ENCODE measurements at places on chromosomes 3 and 15.
A peak's percentile ranks its signal among the peaks of the same experiment; 100 is the strongest.

DNA sequence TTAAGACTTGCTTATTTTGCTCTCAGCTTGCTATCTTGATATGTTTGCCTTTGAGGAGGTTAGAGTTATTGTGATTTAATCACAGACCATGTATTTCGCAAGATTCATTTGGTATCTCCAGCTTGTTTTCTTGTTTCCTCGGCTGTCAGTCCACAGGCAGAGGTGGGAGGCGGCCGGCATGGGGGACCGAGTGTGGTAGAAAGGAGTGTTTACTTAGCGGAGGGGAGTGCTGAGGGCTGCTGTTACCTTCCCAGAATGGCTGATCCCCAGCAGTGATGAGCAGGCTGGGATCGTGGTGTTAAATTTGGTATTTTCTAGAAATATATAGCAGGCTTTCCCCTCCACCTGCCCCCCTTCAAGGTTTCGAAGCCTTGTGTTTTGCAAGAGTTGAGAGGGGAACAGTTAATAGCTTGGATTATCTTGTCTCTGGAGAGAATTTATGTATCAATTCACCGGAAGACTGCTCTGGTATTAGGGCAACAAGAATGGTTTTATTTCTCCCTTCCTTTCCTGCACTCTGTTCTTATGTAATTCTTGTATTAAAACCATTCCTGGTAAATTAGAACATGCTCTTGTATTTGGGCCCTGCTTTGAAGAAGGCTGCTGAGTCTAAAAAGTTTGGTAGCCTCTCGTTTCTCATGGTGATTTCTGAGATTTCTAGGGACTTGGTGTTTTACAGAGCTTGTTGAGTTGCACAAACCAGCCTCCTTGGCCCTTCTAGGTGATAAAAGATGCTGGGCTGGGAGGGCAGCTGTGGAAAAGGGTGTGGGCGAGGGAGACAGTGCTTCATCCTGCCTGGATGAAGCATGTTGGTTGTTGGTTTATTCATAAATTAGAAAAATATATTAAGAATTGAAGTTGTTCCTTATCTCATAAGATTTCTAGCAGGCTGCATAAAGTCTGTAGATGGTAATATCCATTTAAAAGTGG is 151.4 kb downstream of the IGF1R start:
- peak; percentile 76 for DNase-seq

GRCh38 chr3:194840661-194841514 is 155.2 kb downstream of the FAM43A start:
- peak; percentile 19 for DNase-seq

GRCh38 chr3:102083473-102083872 is 234.2 kb downstream of the NFKBIZ start:
- DNase-seq, result no peak

DNA sequence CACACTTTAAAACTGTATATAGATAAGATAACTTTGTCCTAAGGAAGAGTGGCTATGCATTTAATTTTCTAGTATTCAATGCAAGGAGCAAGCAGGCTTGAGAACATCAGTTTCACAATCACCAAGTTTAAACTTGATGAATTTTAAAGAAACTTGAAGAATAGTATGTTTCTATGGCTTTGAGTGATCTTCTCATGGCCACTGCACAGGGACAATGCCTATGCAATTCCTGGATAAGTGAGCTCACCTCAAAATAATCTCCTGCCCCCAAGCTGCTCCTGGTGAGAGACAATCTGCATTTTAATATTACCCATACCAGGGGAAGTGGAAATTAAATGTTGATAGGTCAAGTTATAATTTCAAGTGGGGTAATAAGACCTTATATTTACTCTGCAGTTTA is 376.6 kb upstream of the CBLB start:
- DNase-seq, result no peak

Measured in fibroblast of skin of right quadriceps (primary cell).